Hematopoietic multipotent progenitor cell treated with erythropoietin and hydrocortisone succinate and interleukin-3 and kit ligand, for 6 days (in vitro differentiated cells): ENCODE measurements at places on chromosomes 5 and 9.

GRCh38 chr9:117470902-117471301, 56.0 kb upstream of the ASTN2 start:
- no peak for DNase-seq

DNA sequence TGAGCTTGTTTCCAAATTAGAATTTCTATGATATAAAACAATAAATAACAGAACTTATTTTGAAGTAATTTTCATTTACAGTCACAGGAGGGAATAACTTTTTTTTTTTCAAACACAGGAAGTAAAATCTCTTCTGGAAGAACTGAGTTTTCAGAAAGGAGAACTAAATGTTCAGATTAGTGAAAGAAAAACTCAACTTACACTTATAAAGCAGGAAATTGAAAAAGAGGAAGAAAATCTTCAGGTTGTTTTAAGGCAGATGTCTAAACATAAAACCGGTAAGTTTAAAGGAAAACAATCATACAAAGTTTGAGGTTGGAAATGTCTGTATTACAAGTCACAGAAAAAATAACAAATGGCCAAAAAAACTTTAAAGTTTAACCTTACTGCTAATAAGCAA, 41.6 kb downstream of the RAB14 start:
- peak; percentile 47 for DNase-seq

GRCh38 chr9:101691657-101692056, 46.8 kb downstream of the GRIN3A start:
- no peak for DNase-seq

DNA sequence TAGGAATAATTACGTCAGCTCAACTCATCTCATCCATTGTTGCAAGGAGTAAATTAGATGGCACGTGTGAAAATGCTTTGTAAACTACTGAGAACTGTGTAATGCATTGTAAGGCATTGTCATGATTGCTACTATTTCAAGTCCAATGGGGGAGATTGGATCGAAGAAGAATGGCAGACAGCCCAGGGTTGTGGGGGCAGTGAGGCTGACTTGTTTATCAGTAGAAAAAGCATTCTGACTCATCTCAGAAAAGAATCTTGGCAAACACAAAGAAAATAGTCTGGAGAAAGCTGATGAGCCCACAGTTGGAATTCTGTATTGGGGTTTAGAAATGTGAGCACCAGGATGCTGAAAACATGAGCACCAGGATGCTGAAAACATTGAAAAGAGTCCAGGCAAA, 28.0 kb upstream of the DAP start:
- DNase-seq, result no peak

GRCh38 chr5:139878093-139878492, 82.5 kb downstream of the PSD2 start:
- no peak for DNase-seq

DNA sequence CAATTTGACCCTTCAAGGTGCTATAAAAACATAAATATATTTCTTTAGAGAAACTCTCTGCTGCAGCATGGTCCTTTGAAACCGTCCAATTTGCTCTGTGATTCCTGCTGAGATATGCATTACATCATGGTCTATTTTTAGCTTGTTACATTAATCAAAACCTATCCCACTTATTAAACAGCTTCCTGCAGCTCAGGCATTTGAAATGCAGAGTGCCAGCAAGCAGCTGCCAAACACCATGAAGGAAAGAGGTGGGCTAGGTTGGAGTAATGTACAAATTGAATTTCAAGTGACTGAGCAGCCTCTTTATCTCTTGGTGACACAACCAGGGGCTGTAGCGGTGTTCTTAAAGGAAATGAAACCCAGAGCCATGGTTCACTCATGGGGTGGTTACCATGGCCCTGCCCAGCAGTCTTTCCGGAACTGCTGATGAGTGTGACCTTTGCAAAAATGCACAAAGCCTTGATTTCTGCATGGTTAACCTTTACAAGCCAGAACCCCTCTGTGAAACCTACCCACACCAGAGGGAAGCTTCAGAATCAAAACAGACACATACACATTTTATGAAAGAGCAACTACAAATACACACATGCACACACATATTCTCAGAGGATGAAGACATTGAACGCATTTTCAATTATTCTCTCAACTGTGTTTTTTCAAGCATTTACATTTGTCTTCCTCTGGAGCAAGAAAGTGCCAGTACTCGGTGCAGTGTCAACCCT, 155.8 kb upstream of the ZNF608 start:
- DNase-seq, result peak; percentile 64

GRCh38 chr5:180233729-180234128, 24.7 kb upstream of the RASGEF1C start:
- no peak for DNase-seq

DNA sequence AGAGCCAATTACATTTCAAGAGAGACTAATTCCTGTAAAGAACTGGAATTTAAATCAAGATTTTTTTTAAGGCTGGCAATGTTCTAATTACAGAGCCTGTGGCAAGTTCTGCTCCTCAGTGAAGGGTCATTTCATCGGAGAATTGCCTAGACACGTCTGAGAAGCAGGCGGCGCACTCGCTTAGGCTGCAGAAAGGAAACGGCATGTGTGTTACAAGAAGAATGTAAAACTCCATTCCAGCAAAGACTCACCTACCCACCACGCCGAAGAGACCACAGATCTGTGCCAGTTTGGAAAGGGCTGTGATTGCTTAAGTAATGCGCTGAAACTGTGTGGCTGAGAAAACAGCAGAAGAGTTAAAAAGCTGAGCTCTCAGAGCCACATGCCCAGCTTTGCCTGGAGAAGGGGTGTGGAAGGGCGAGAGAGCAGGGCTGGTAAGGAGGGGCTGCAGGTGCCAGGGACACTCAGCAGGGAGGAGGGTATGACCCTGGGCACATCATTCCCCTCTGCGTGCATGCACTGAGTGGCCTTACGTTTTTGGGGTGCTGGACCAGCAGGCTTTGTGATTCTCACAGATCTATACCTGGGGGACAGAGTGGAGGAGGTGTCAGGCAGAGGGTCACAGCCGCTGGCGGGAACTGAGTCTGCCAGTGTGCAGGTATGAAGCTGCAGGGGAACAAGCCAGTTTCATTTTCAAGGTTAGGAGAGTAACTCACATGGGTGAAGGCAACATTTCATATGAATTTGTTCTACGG, 17.8 kb upstream of the SLC25A51 start:
- DNase-seq, result no peak

GRCh38 chr5:57508211-57508610, 25.6 kb upstream of the ACTBL2 start:
- DNase-seq, result no peak

DNA sequence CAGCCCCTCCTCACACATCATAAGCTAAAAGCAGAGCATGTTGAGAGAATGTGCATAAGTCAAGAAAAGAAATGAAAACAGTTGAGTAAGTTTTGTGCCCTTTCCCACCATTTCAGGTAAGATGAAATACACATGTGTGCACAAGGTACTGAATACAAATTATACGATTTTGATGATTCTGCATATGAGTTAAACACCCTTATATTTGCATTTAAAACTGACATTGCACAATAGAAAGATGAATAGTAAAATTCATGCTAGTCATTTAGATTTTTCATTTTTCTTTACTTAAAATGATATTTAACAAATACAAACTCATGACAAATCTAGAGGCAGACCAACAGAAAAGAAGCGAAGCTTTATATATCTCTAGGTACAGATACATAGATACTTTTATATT, 24.9 kb upstream of the PSD2 start:
- DNase-seq, result no peak

GRCh38 chr5:180689071-180689694, 39.8 kb upstream of the FLT4 start:
- no peak for DNase-seq

DNA sequence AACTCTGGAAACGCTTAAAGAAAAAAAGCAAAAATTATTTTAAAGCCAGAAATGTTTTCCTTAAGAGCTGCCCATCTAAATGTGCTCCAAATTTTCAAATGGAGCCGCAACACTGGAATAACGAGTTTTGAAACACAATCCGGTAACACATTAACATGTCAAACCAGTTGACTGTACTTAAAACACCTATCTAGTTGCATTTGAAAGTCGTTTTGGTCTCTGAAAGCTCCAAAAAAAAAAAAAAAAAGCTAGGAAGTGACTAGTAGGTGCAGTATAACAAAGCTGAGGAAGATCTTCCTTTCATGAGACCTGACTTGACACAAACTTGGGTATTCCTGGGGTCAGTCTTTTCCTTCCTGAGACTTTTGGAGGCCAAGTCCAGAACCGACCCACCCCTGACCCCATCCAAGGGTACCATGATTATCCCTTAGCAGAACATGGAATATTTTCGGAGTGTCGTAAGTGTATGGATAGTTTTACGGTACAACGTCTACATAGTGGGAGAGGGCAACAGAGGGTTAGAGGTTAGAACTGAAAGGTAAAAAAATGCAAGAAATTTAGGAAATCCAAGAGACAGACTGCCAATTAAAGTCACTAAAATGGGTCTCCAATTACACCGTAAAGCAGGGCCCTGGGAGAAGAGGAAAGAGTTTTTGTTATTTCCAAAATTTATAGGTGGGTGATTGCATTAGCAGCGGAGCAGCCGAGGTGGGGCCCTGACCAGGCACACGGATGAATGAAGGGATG, 812 bp downstream of the CETN3 start:
- DNase-seq, result peak; percentile 46

DNA sequence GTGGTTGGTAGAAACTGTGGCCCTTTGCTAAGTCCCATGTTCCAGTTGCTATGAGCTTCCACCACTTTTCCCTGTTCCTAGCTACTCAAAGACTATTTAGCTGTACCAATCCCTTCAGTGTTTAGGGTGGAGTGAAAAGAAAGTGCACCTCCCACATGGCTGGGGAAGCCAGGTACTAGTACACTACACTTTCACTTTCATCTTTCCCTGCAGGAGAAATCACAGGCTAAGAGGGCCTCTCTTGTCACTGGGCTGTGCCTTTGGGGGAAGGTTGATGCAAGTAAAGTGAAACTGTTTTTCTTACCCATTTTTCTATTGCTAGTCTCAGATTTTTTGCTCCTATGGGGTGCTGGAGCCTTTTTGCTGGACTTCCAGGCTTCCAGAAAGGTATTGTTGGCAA, 33.5 kb upstream of the CKS2 start:
- DNase-seq, result no peak

DNA sequence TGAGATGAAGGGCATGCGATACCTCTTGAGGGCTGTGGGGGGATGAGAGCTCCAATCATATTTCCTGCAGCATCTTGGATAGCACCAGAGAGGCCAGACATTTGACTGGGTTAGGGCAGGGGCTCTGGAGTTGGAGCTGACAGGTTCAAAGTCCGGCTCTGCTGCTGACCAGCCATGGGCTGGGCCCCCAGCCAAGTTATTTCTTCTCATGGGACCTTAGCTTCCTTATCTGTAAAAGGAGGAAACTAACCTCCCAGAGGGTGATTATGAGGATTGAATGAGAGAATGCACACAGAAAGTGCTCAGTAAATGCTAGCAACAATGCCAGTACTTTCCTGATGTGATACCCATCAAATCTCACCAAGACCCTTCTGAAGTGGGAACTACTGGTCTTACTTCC, 65.2 kb upstream of the SLC25A51 start:
- peak; percentile 35 for DNase-seq

- DNase-seq, result peak; percentile 90
Measured at GRCh38 chr9:34651876-34652601, at the start of gene IL11RA. IL11RA (plus strand) TSS chr9:34652185; CDS start chr9:34655218, 3,033 bp downstream.

- no peak for DNase-seq
Measured at GRCh38 chr9:114472765-114473446, 32.4 kb downstream of the WHRN start.

- DNase-seq, result peak; percentile 55
Measured at GRCh38 chr9:128087262-128087661, 19.2 kb downstream of the SLC25A25 start.

GRCh38 chr5:149596712-149597111, 15.4 kb downstream of the ARHGEF37 start:
- no peak for DNase-seq

GRCh38 chr5:146283344-146283761, 55.3 kb upstream of the POU4F3 start:
- no peak for DNase-seq

DNA sequence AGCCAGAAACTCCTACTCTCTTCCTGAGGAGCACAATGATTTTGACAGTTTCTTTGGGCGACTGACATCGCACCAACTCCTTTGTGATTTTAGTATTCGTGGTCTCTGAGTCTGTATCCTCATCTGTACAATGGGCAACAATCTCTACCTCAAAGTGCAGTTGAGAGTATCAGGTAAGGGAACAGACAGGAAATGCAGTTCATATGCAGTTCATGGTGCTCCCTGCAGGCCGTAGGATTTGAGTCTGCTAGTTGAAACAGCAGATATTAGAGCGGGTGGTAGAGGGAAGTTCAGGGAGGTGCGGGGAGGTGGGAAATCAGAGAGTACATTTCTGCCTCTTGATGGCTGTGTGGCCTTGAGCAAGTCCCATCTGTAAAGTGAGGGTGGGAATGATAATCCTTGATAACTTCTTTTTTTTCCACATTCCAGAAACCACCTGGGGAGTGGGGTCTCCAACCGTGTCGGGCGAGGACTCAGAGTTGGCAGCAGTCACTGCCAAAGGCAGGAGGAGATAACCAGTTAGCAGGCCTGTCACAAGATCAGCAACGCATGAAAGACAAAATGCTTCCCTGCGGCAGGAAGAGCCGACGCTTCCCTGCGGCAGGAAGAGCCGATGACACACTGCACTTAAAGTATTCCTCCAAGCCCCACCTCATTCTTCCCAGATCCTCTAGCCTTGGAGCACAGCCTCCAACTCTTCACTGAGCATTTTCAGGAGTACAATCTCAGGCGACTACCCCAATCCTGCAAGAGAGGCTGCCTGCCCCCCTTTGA, 6.0 kb upstream of the NEK6 start:
- DNase-seq, result no peak

DNA sequence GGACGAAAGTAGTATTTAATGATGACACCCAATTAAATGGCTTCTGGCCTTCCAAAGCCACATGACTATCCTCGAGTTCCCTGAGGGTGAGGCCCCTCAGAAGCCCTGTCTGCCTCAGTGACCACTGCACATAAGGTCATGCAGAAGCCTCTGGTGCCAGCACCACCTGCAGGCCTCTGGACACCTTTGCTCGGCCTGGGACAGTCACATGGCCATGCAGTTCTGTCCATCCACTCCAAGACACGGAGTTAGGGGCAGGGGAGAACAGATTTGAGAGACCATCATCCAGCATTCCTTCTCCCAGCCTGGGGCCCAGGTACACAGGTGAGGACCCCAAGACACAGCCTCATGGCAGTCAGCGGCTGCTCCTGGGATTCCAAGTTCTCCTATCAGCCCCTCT, 145.0 kb downstream of the ROR2 start:
- no peak for DNase-seq

GRCh38 chr9:134707031-134707680, 65.6 kb downstream of the COL5A1 start:
- DNase-seq, result no peak

GRCh38 chr9:99371376-99371775, 149.3 kb downstream of the SEC61B start:
- DNase-seq, result no peak

DNA sequence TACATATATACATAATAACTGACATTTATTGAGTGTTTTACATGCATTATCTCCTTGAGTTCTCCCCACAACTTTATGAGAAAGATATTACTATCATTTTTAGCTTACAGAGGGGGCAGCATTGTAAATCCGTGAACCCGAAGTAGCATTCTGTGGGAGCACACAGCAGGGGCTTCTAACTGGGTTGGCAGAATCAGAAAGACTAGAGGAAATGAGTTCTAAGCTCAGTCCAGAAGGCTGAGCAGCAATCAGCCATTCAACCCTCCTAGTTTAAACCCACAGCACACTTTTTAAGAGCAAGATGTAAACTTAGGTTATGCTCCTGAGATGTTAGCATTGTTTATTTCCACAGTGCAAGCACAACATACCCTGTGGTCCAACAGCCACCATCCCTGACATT, 177.2 kb downstream of the TMEM38B start:
- no peak for DNase-seq
